ENCODE measurements at places on chromosomes 6 and 20.

DNA sequence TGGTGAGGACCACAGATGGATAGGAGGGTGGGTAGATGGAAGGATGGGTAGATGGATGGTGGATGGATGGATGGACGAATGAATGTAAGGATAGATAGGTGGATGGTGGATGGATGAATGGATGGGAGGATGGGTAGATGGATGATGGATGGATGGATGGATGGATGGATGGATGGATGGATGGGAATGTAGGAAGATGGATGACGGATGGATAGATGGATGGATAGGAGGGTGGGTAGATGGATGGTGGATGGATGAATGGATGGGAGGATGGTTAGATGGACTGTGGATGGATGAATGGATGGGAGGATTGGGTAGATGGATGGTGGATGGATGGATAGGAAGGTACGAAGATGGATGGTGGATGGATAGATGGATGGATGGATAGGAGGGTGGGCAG is 51.1 kb downstream of the BPIFB1 start:
- no peak for DNase-seq

DNA sequence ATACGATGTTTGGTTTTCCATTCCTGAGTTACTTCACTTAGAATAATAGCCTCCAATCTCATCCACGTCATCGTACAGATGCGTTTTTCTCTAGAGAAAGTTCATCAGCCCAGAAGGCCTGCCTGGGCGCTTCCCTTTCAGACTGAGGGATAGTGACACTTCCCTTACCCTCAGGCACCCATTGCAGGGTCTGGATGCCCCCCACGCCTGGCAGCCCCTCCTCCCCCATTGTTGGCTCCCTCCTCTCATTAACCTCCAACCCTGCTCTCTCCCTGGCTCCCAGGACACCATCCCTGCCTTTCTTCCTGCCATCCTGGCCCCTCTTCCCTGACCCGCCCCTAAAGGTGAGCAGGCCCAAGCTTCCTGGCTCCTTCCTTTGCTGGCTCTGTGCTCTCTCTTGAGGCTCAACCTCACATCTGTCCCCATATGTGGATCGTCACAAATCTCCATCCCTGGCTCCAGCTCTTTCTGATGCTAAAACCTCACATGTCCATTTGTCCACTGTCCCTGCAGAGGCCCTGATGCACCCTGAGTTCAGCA is 145.2 kb downstream of the SYCP2 start:
- no peak for DNase-seq

DNA sequence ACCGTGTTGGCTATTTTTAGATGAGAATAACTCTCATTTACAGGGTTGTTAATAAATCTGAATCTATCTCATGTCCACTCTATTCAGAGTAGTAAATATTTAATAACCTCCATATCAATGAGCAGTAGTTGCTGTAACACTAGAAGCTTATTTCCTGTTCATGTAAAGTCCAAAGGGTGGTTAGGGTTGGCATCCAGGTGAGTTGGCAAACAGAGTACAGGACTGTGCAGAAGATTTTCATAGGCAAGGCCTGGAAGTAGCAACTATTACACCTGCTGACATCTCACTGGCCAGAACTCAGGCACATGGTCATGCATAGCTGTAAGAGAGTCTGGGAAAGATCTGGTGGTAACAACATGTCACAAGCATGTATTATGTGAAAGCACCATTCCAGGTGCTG is 147.5 kb downstream of the PHF3 start:
- no peak for DNase-seq

DNA sequence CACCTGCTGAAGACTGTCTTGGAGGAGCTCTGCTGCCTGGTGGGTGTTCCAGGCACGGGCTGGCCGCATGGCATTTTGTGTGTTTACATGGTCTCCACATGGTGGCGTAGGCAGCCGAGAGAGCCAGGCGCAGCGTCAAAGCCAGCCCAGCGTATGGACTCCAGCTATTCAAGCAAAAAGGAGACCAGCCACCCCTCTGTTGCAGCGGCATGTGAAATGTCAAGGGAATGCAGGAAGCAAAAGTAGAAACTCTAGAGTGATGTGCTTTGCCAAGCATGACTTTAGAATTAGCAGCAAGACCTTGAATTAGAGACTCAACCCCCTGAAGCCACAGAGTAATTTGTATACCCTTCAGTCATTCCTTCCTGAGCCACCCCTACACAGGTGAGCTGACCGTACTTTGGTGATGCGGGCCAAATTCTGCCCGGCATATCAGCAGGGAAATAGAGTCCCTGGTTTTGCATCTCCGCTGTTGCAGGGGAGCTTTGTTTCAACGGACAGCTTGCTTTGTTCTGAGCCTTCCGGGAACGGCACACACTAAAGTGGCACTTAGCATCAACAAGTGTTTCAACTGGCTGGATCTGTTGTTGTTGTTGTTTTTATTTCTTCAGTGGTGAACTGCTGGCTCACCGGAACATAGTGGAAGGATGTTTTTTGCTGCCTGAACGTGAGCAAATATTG is 48.5 kb downstream of the FNDC1 start:
- peak; percentile 5 for DNase-seq

DNA sequence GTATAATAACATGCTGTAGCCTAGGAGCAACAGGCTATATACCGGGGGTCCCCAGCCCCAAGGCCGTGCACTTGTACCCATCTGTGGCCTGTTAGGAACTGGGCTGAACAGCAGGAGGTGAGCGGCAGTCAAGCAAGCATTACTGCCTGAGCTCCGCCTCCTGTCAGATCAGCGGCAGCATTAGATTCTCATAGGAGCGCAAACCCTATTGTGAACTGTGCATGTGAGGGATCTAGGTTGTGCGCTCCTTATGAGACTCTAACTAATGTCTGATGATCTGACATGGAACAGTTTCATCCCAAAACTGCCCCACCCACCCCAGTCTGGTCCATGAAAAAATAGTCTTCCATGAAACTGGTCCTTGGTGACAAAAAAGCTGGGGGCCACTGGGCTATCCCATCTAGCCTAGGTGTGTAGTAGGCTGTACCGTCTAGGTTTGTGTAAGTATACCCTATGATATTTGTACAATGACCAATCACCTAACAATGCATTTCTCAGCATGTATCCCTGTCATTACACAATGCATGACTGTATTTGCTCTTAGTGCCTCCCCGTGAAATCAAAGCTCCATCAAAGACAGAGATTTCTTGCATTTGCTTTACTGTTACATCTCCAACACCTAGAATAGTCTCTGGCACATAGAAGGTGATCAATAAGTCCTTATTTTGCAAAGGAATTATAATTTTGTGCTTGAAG is 30.8 kb downstream of the NHSL1 start:
- no peak for DNase-seq

- no peak for DNase-seq
Measured at GRCh38 chr20:13085275-13085674, 76.5 kb downstream of the SPTLC3 start.

DNA sequence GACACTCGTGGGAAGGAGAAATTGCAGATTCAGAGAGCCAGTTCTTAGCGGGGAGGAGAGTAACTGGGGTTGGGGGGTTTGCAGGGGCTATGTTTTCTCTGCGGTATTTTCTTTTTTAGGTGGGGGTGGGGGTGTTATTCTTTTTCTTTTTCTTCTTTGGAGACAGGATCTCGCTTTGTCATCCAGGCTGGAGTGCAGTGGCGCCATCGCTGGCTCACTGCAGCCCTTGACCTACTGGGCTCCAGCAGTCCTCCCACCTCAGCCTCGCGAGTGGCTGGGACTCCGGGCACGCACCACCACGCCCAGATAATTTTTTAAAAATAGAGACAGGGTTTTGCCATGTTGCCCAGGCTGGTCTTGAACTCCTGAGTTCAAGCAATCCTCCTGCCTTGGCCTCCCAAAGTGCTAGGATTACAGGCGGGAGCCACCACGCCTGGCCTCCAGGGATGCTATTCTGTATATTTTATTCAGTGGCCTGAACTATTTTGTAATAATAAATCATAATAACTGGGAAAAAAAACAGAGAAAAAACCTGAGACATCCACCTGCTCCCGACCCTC is 57.3 kb downstream of the UBE2V1 start:
- no peak for DNase-seq

DNA sequence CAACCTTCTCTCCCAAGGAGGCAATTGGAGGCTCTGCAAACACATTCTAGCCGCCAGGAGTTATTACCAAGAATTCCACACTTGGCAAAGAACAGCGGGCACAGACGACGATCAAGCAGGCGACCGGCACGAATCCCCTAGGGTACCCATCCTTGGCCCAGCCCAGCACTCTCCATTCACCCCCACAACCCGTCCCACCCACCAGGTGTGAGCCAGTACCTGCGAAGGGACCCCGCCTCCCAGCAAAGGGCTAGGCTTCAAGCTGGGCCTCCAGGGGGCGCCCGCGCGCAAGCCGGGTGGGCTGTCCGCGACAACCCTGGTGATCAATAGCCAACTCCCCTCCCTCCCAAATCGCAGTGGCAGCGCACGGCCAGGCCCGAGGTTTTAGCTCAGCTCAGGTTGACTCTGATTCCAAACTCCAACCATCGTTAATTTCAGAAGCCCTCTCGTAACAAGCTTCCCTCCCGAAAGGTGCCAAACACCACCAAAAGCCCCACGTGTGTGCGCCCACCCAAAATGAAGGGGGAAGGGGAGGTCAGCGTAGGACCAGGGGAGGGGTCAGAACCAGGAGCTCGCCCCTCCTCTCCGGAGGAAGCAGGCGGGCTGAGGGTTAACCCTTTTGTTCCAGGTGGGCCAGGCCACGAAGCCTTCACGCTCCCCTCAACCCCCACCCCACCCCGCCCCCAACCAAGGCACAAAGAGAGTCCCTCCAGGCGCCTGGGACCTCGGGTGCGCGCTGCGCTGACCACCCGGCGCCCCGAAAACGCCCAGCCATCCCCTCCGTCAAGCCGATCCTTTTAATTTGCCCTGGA is 2.1 kb downstream of the SALL4 start:
- DNase-seq = peak; percentile 50

- DNase-seq = no peak
Measured at GRCh38 chr6:79617518-79617941, 13.6 kb upstream of the SH3BGRL2 start.

- no peak for DNase-seq
Measured at GRCh38 chr6:43311666-43312065, 3.0 kb upstream of the CRIP3 start.

DNA sequence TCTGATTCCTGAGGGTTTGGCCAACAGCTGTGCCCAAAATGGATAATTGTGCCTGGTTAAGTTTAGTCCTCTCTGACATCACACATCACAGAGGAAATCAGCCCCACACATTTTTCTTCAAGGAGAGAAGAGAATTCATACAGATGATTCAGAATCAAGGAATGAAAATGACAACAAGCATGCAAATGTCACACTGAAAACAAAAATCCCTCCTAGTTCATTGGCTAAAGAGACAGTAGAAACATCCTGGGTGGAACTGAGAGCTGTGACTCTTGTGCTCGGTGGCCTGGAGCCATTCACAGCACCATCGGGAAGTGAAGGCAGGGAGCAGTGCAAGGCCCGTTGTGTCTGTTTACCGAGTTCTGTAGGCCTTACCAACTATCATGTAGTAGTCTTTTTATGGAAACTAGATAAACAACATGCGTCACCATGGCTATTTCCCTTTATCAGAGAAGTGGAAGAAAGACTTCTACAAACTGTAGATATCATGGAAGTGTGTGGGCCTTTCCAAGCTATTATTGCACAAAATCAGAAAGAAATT is 81.7 kb upstream of the TENT5A start:
- DNase-seq = no peak

GRCh38 chr6:64280569-64280968 is 645.0 kb downstream of the PHF3 start:
- no peak for DNase-seq

GRCh38 chr6:18328540-18328939 is 58.6 kb upstream of the RNF144B start:
- DNase-seq = no peak

- no peak for DNase-seq
Measured at GRCh38 chr6:38564301-38564700, 75.4 kb downstream of the BTBD9 start.

- DNase-seq = no peak
Measured at GRCh38 chr20:15917283-15917682, 656.0 kb downstream of the KIF16B start.

- DNase-seq = no peak
Measured at GRCh38 chr6:145345094-145345493, 390.2 kb downstream of the EPM2A start.

DNA sequence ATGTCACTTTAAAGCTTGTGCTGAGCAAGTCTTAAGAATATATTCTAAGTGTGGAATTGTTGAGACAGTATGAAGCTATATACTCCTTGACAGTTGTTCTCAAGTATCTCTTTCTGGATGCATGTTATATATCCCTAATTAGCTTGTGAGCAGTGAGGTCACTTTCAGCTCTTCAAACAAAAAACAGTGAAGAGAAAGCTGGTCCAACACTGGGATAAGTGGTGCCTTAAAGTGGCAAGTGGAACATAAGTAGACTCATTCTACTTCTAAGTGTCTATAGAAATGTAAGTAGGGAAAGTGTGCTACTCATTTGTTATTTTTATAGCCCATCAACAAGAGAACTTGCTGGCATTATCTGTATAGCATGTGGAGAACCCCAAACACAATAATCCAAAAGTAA is 133.1 kb upstream of the BACH2 start:
- DNase-seq = no peak

- DNase-seq = peak; percentile 61
Measured at GRCh38 chr20:38221119-38221589, 39.4 kb downstream of the KIAA1755 start.

DNA sequence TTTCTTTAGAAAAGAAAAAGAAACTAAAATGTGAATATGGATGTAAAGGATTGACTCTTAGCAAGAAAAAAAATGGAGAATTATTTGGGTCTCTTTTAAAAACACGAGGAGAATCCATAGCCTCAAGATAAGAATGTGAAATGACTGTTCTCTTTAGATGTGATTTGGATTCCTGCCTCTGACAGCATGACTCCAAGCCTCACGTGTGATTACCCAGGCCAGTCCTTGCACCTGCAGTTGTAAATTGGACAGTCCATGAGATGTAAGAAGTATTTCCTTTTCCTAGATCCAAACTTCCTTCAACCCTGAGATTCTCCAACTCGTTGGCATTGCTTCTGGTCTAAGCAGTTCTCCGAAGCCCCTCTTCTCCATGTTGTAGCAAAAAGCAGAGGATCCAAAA is 31.9 kb downstream of the SLC2A12 start:
- DNase-seq = no peak

- peak; percentile 65 for DNase-seq
Measured at GRCh38 chr6:35719830-35720733, 16.8 kb upstream of the ARMC12 start.

GRCh38 chr6:135586388-135586787 is 88.8 kb upstream of the AHI1 start:
- DNase-seq = no peak

- no peak for DNase-seq
Measured at GRCh38 chr6:3327403-3327802, 68.7 kb downstream of the PSMG4 start.

GRCh38 chr6:25935953-25936352 is 5.5 kb upstream of the SLC17A2 start:
- no peak for DNase-seq
